ENCODE measurements at places on chromosomes 12 and 14.

- DNase-seq: no peak
Observed at GRCh38 chr14:50501642-50502041, 30.7 kb downstream of the MAP4K5 start.

DNA sequence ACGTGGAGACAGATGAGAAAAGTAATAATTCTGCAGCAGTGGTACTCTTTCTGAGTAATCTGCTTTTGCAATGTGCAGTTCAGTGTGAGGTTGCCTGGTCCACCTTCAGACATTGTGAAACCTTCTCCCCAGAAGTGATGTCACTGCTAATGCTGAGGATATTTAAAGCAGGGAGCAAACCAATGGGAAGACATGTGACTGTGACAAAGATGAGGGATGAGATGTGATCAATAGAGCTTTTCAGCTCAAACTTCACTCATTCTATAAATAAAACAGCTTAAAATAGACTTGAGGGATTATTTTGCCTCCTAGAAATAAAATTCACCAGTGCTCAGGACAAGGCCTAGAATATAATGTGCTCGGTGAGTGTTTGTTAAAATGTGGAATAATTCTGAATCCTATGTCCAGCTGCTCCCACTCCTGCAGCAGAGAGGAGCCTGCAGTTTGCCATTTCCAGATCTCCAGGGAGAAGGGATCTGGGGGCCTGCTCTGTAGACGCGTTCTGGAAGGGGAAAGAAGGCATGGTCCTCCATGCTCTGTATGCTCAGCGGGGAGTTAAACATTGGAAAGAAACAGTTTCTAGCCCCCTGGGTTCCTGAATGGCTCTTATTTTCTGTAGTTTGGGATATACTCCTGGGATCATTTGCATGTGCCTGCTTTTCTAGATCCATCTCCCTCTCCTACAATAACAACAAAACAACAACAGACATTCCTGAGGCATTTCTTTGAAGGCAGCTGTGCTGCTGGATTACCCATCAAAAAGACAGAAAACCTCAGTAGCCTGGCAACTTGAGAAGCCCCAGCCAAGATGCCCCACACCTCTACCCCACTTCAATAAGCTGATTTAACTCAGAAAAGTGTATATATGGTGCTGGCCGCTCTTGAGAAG is 8.9 kb downstream of the SLC7A8 start:
- no peak for DNase-seq

DNA sequence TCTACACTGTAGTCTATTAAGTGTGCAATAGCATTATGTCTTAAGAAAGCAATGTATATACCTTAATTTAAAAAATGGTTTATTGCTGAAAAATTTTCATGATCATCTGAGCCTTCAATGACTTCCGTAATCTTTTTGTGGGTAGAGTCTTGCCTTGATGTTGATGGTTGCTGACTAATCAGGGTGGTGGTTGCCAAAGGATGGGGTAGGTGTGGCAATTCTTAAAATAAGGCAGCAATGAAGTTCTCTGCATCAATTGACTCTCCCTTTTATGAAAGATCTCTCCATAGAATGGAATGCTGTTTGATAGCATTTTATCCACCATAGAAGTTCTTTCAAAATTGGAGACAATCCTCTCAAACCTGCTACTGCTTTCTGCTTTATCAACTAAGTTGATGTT is 41.1 kb downstream of the BBS10 start:
- DNase-seq: no peak

DNA sequence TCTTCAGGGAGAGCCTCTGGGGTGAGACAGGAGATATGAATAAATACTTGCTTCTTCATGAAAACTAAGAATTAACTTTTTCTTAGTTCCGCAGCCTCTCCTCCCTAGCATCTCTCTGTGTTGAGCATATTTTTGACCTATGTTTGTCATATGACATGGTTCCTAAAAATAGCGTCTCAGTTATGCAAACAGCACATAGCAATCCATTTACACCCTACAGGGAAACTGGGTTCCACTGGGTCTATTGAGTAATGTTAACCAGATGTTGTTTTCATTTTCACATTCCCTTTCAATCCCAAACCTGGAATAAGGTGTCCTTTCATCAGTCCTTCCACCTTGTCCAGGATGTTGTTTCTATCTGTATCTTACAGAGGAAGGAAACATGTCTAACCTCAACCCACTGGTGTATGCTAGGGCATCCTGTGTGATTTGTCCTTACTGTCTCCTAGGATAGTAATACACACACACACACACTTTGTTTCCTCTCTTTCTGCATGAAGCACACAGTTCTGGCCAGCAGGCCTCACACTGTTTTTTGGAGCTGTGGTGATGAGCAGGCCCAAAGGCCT is 1543.5 kb downstream of the AACS start:
- DNase-seq: no peak

- no peak for DNase-seq
Observed at GRCh38 chr12:40248585-40249297, 23.9 kb downstream of the LRRK2 start.

GRCh38 chr12:12922191-12922616 is 29.8 kb downstream of the GPRC5D start:
- DNase-seq: no peak

- DNase-seq: no peak
Observed at GRCh38 chr12:108709697-108710096, 21.6 kb downstream of the CORO1C start.

GRCh38 chr14:79284621-79285020 is 926.7 kb downstream of the DIO2 start:
- DNase-seq: no peak

DNA sequence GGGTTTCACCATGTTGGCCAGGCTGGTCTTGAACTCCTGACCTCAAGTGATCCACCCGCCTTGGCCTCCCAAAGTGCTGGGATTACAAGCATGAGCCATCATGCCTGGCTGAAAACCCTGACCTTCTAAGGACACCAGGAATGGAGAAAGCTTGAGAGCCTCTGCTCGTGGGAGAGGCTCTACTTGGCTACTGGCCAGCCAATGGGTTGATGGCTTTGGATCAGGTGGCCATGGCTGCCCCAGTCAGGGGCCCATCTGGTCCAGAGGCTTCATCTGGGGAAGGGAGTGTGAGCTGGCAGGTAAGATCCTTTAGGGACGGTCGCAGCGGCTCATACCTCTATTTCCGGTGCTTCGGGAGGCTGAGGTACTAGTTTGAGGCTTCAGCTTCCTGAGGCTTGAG is 42.5 kb upstream of the PPP1CC start:
- no peak for DNase-seq

- no peak for DNase-seq
Observed at GRCh38 chr14:99357916-99358390, 86.0 kb upstream of the BCL11B start.

- no peak for DNase-seq
Observed at GRCh38 chr12:104953323-104953722, 4.8 kb downstream of the SLC41A2 start.

DNA sequence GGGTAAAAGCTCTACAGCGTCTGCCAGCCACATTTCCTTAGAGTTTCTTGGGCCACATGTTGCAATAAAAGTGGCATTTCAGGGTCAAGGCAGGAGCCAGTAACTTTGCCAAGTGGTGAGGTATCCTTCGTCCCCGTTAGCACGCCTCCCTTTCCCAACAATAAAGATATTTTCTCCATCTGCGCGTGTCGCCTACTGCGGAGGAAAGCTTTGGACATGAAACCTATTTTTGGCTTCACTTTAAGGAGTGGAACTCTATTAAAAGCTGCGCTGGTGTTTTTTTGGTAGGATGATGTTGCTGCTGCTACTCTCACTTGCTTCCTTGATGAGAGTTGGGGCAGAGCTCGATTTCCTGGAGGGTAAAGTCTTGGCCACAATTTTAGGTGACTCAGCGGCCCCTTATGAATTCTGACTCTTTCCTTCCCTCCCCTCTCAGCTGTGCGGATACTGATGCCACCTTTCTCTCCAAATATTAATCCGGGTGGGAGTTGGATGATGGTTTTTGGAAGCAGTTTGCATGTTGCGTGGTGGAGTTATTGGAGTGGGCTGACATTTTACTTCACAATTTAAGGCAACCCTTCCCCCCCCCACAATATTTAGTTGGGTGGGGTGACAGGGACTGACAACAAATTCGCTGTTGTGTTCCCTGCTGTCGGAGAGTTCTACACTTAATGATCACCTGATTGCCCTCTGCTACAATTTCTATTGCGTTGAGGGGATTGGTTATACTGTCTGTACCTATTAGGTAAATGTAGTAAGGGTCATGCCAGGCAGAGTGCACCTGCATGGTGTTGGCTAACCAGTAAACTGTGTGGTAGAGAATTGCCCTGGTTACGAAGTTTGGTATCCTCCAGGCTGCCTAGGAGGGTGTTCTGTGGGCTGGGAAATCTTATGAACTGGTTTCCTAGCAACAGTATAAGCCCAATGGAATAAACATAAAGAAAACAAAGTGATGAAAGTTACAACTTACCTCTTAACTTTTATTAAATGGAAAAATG is 1.1 kb downstream of the CCDC91 start:
- DNase-seq: peak; percentile 12

DNA sequence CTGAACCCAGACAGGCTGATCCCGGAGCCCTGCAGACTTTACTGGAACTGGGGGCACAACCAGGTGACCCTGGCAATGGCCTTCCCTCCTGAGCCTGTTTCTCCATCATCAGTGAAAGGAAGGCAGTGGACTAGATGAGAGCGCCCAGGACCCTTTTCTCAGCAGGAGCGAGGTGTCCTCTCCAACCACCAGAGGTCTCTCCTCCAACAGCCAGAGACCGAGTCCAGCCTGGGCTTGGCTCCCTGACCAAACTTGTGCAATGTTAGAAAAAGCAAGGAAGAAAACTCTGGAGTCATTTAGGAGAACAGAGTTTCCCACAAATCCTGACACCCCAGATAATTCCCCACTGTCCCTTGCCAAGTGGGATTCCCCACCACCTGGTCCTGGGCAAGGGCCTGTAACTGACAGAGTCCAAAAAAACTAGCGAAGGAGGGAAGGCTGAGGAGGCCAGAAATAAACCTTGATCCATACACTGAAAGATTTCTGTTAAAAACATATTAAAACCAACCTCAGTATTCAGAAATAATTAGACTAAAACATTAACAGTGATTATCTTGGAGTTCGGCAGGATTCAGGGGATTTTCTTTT is 9.0 kb downstream of the RPS6KL1 start:
- DNase-seq: peak; percentile 64

DNA sequence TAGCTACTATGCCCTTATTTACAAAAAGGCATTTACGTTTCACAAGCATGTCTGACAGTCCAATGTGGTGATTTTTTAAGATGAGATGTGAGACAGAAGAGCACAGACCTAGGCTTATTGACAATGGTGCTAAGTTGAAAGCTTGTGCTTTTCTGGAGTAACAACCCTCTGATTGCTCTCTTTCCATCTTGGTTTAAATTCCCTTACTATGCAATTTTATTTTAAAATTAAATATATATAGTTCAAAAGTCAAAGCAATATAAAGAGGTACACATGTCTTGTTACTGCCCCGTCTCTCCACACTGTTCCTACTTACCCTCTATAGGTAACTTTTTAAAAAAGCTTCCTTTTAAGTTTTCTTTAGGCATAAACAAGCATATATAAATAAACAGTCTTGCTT is 39.4 kb upstream of the BBS10 start:
- DNase-seq: no peak

DNA sequence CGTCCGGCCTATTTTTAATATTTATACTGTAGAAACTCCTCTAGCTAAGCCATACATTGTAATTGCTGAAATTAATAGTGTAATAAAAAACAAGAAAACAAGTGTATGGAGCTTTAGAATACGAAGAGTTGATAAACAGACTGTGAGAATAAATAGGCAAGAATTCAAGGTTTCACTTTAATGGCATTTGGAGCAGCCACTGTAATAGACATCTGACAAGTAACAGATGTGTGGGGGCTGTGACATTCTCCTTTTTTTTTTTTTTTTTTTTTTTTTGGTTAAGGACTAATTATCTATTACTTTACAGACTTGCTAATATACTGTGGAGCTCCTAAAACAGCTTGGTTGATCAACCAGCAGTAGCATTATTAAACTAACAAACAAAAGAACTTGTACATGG is 42.1 kb upstream of the CFAP54 start:
- no peak for DNase-seq

- DNase-seq: peak; percentile 2
Observed at GRCh38 chr12:34396006-34396860, 373.9 kb downstream of the ALG10 start.

- no peak for DNase-seq
Observed at GRCh38 chr14:96805956-96806355, 8.8 kb downstream of the VRK1 start.

GRCh38 chr12:111775205-111776193 is 8.8 kb downstream of the ALDH2 start:
- peak; percentile 83 for DNase-seq

GRCh38 chr14:86299994-86300393 is 770.0 kb downstream of the FLRT2 start:
- no peak for DNase-seq

DNA sequence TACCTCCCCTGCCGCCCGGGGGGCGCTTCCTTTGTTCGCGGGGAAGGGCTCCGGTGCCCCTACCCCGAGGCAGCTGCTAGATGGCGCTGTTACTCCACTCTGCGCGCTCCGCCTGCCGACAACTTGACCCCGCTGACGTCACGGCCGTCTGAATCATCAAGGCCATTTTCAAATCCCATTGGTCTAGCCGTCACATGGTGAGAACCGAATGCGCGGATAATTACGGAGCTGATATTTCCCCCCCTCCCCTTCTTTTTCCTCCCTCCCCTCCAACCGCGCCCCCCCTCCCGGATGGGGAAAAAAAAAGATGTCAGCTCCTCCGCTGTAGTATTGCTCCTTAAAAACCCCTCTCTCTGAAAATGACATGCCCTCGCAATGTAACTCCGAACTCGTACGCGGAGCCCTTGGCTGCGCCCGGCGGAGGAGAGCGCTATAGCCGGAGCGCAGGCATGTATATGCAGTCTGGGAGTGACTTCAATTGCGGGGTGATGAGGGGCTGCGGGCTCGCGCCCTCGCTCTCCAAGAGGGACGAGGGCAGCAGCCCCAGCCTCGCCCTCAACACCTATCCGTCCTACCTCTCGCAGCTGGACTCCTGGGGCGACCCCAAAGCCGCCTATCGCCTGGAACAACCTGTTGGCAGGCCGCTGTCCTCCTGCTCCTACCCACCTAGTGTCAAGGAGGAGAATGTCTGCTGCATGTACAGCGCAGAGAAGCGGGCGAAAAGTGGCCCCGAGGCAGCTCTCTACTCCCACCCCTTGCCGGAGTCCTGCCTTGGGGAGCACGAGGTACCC is at the start of gene HOXC10:
Gene HOXC10 (plus strand): TSS at position 246 of the 791 bp plus-strand sequence. CDS start 114 bp downstream, at position 360.
- DNase-seq: peak; percentile 87

GRCh38 chr12:24530689-24531088 is 418.2 kb downstream of the BCAT1 start:
- DNase-seq: no peak

- DNase-seq: no peak
Observed at GRCh38 chr12:130977743-130978095, 24.0 kb downstream of the ADGRD1 start.

Data from GM10248 (cell line).